ENCODE measurements at places on chromosomes 4 and X.
A peak's percentile ranks its signal among the peaks of the same experiment; 100 is the strongest.

DNA sequence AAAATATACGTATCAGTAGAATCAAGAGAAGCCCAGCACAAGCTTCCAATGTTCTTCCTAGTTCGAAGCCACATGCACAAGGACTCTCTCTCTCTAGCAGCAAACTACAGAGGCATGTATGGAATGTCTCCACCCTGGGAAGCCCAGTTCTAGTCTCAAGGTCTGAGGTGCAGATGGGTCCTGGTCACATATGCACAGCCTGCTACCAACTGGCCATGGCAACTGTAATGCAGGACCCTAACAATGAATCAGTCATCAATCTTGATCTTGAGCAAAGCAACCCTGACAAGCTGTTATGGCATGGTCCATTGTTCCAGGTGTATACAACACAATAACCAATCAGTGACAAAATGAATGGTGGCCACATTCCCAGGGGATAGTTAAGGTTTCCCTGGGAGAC lies 55.8 kb downstream of the MBNL3 start:
- no peaks in the 10 kb centered on the region for H3K4me1 ChIP-seq
- no peak overlapping the region for H3K27ac ChIP-seq
- no peaks in the 10 kb centered on the region for H3K27me3 ChIP-seq
- no peak for DNase-seq
- H3K36me3 ChIP-seq: peaks cover 11% of the 10 kb centered on the region
- no peak overlapping the region for H3K4me3 ChIP-seq

DNA sequence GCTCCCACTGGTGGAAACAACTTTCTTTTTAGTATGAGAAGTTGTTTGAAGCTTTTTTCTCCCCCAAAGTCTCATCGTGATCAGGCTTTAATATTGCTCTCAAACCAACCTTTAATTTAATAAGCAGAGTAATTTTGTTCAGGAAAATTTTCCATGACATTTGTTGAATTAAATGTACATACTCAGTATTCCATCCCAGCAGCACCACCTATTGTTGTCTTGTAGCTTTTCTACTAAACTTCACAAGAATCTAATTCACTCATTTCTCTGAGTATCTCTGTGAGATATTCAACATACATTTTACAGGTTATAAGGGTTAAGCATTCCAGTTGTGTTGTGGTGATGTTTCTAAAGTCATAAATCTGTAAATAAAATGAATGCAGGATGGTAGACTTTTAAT lies 218.3 kb upstream of the HAND2 start:
- no peaks in the 10 kb centered on the region for H3K4me1 ChIP-seq
- no peaks in the 10 kb centered on the region for H3K36me3 ChIP-seq
- H3K4me3 ChIP-seq: no peak overlapping the region
- no peak for DNase-seq
- no peaks in the 10 kb centered on the region for H3K27me3 ChIP-seq

DNA sequence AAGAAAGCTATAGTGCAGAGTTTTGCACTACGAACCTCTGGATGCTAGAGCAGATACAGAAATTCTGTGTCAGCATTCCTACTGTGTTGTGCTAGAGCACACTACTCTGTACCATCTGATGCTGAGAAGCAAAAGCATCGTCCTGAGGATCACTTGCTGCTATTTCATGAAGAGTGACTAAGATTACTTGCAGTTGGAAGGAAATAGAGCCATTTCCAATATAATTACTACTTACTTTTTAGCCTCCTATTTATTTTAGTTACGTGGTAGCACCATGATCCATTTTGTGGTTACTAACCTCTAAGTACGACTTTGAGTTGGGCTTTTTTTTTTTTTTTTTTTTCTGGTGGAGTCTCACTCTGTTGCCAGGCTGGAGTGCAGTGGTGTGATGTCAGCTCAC lies 226.7 kb downstream of the PALLD start:
- H3K4me3 ChIP-seq: no peak overlapping the region
- no peak for DNase-seq
- no peaks in the 10 kb centered on the region for H3K36me3 ChIP-seq
- H3K27me3 ChIP-seq: no peaks in the 10 kb centered on the region
- H3K4me1 ChIP-seq: no peaks in the 10 kb centered on the region

- H3K4me1 ChIP-seq: no peaks in the 10 kb centered on the region
- H3K27ac ChIP-seq: no peak overlapping the region
- H3K36me3 ChIP-seq: no peaks in the 10 kb centered on the region
- DNase-seq: no peak
Measured at GRCh38 chrX:132272826-132273225, 53.6 kb upstream of the RAP2C start.

DNA sequence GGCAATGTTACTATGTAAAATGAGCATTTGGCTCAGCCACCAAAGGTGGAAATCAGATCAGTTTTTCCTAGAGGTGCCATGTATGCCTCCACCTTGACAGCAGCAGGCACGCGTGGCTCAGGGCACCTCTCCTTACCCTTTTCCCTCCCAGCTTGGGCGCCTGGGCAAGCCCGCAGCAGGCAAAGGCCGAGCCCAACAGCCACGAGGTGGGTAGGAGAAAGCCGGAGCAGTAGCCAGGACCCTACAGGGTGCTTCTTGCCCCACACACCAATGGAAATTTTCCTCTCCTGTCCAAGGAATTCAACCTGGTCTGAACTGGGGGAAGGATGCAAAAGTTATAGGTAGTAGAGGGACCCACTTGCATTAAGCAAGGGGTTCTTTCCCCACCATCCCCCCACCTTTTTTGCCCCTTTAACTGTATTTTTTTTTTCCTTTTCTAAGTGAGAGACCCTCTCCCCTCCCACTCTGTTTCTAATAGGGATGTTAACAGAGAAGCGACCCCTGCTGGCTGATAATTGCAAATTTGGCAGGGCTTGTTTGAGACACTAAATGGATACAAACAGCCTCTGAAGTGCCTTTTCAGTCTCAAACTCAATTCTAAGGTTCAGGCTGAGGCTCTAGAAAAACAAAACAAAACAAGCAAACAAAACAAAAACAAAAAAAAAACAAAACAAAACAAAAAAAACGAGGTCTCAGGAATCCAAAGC lies 895.1 kb downstream of the PCDH18 start:
- no peaks in the 10 kb centered on the region for H3K27me3 ChIP-seq
- H3K36me3 ChIP-seq: no peaks in the 10 kb centered on the region

DNA sequence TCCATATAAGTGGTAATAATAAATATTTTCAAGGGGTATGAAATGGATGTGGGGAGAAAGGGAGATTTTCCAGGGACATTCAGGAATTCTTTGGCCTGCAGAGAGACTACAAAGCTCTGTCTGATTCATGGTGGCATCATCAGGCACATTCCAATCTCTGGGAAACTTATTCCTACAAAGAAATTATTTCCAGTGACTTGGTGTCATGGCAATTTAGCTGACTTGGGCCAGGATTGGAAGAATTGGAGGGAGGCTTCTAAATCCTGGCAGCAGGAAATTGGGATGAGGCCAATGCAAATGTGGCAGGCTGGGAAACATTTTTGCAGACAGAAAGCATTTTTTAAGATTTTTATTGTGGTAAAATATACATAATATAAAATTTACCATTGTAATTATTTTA lies 204.6 kb downstream of the RTL9 start:
- no peaks in the 10 kb centered on the region for H3K36me3 ChIP-seq
- no peak overlapping the region for H3K4me3 ChIP-seq
- no peaks in the 10 kb centered on the region for H3K27me3 ChIP-seq
- no peak overlapping the region for H3K27ac ChIP-seq

- H3K4me1 ChIP-seq: no peaks in the 10 kb centered on the region
- no peak overlapping the region for H3K27ac ChIP-seq
- H3K36me3 ChIP-seq: peaks cover 26% of the 10 kb centered on the region
- no peaks in the 10 kb centered on the region for H3K27me3 ChIP-seq
Measured at GRCh38 chr4:138217567-138217966, 24.6 kb downstream of the SLC7A11 start.

DNA sequence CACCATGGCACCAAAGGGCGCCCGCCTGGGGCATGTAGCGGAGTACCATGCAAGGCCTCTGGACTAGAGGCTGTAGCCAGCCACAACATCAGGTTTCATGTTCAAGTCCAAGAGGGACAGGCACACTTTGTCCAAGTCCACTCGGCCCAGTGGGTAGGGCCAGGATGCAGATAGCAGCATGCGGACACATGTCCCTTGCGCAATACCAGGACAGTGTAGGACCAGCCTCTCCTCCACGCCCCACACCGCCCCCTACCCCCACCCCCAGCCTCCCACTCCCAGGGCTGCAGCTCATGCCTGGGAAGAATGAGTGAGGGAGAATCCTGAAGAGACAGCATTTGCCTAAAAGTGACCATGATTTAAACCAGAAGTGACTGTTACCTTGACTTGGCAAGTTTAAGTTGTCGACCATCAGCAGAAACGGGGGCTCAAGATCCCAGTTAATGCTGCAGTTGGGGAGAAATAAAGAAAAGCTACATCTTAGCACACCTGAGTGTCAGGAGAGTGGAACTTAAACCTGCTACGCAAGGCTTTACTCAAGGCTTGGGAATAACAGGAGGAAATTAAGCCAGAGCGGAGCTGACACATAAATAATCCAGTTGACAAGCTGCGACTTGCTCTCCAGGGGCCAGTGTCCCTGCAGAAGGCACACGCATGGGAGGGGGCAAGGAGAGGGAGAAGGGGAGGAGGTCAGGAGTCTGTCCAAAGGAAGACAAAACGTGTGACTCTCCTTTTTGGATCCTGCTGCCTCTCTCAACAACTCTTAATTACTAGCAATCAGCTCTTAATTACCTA lies 221.7 kb downstream of the BCOR start:
- H3K27ac ChIP-seq: no peak overlapping the region
- no peaks in the 10 kb centered on the region for H3K27me3 ChIP-seq

- no peaks in the 10 kb centered on the region for H3K36me3 ChIP-seq
- DNase-seq: no peak
- no peak overlapping the region for H3K4me3 ChIP-seq
- no peaks in the 10 kb centered on the region for H3K27me3 ChIP-seq
- no peaks in the 10 kb centered on the region for H3K4me1 ChIP-seq
Measured at GRCh38 chr4:134708026-134708425, 506.4 kb upstream of the PABPC4L start.

GRCh38 chrX:103453655-103454054 lies 65.6 kb downstream of the RAB40A start:
- H3K36me3 ChIP-seq: no peaks in the 10 kb centered on the region
- DNase-seq: no peak
- H3K4me3 ChIP-seq: no peak overlapping the region
- H3K4me1 ChIP-seq: no peaks in the 10 kb centered on the region
- H3K27me3 ChIP-seq: no peaks in the 10 kb centered on the region
- H3K27ac ChIP-seq: no peak overlapping the region

DNA sequence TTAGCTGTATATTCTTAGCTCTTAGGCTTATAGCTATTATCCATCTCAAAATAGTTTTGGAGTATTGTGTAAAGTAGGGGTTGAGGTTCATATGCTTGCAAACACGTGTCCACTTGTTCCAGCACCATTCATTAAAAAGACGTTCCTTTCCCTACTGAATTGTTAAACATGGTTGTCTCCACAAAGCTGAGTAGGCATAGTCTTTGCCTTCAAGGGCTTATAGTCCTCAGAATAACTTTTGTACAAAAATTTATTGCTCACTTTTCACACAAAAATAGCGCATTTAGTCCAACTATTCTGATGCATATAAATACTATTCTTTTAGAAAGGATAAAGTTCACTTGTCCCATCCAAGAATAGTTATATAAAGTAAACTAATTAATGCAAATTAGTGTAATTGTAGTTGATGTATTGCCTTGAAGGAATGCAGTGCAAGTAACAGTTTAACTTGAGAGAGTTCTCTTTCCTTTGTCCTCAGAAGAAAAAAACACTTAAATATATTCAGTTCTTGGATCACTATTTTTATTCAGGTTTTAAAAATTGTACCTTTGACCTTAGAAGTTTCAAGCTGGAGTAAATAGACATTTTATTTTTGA lies 14.1 kb downstream of the LRIT3 start:
- H3K27ac ChIP-seq: no peak overlapping the region
- no peaks in the 10 kb centered on the region for H3K27me3 ChIP-seq
- no peaks in the 10 kb centered on the region for H3K36me3 ChIP-seq
- DNase-seq: no peak
- H3K4me1 ChIP-seq: no peaks in the 10 kb centered on the region

GRCh38 chr4:8683462-8683861 lies 90.9 kb downstream of the CPZ start:
- H3K27me3 ChIP-seq: no peaks in the 10 kb centered on the region
- no peak overlapping the region for H3K4me3 ChIP-seq
- DNase-seq: no peak

- DNase-seq: no peak
- H3K27ac ChIP-seq: 0 out of 2 replicates have a peak overlapping the region, but pooled peaks have one; percentile 6
- no peaks in the 10 kb centered on the region for H3K27me3 ChIP-seq
Measured at GRCh38 chr4:70815370-70815769, 24.3 kb downstream of the GRSF1 start.

DNA sequence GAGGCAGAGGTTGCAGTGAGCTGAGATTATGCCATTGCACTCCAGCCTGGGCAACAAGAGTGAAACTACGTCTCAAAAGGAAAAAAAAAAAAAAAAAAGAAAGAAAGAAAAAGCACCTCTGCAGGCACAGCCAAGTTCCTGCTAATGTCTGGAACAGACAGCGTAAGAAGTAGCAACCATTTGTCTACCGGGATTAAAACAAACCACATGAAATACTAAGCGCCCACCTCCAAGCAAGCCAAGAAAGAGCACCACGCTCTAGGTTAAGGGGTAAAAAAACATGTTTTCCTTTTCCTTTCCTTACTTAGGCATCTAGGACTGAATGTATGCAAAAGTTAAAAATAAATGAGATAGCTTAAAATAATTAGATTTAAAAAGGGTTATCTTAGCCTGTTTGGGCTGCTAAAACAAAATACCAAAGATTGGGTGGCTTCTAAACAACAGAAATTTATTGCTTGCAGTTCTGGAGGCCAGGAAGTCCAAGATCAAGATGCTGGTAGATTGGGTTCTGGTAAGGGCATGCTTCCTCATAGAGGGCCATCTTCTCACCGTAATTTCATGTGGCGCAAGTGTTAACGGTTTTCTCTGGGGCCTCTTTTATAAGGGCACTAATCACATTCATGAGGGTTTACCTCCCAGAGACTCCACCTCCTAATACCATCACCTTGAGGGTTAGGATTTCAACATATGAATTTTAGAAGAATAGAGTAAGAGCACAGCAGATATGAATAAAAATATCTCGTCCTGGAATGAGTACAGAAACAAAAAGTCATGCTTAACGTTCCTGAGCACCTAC lies 12.3 kb downstream of the GPC4 start:
- no peaks in the 10 kb centered on the region for H3K36me3 ChIP-seq
- H3K4me1 ChIP-seq: peaks cover 22% of the 10 kb centered on the region
- H3K4me3 ChIP-seq: peak overlapping the region; percentile 9

DNA sequence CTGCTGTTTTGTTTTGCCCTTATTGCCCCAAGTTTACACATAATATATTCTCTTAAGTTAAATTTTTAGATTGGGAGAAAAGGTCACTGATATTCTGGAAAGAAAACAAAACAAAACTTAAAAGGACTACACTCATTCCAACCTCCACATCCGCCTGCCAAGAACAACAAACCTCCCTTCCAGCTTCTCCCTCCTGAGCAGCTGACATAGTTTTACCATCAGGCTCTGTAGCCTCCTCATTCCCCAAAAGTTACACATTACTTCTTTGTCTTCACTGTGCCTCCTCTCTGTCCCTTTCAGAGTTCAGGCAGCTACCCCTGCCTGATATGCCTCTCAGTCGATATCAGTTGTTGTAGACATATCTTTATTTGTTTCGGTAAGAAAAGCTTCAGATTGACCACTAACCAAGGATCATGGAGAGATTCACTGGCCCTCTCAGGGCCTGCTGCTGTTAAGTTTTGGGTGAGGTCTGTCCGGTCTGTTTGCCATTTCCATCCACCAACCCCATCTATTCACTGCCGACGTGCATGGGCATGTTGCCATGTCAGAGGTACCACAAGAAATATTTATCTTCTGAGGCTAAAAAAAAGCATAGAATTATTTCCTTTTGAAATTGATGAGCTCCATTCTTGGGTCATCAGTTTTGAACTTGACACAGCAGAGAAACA lies 164.1 kb downstream of the GASK1B start:
- no peak overlapping the region for H3K27ac ChIP-seq
- H3K4me1 ChIP-seq: no peaks in the 10 kb centered on the region
- DNase-seq: no peak
- no peak overlapping the region for H3K4me3 ChIP-seq
- H3K27me3 ChIP-seq: no peaks in the 10 kb centered on the region
